ENCODE measurements at places on chromosomes 4 and X.
A peak's percentile ranks its signal among the peaks of the same experiment; 100 is the strongest.

- ATAC-seq = peak; percentile 59
Measured at GRCh38 chrX:331151-331824, 12.7 kb upstream of the GTPBP6 start.

GRCh38 chrX:16786791-16787735, 797 bp downstream of the TXLNG start:
- peak; percentile 14 for ATAC-seq

DNA sequence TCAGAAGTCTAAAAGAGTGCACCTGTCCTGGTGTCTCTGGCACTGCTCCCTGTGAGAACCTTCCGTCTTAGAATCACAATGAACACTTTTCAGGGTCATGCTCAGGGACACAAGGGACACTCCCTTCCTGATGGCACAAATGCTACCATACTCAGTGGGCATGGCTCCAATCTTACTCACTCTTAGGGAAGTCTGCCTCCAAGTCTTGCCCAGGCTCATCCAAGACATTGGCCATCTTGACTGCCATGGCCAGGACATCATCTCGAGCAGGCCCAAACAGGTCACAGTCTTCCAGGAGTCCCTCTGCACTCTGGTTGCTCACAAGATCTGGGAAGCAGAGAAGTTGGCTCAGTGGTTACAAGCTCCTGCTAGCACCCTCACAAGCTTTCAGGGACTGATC, 8.8 kb downstream of the ZMYM3 start:
- ATAC-seq = no peak

DNA sequence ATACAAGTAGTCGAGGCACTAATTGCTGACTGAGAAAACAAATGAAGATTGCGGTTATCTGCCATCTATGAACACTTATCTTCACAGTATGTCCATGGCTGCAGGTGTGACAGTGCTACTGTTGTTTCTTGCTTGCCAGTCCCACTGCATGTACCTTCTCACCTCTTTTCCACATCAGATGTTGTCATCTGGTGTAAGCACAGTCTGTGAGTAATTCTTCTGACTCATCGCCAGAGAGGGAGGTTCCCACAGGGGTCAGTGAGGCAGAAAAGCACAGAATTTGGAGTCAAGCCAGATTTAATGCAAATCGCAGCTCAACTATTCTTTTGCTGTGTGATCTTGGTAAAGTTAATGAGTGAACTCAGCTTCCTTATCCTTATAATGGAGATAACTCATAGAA, 144.4 kb downstream of the GLRA2 start:
- peak; percentile 96 for ATAC-seq

- ATAC-seq = peak; percentile 55
Measured at GRCh38 chr4:7539659-7540058, 104.9 kb upstream of the PSAPL1 start.

DNA sequence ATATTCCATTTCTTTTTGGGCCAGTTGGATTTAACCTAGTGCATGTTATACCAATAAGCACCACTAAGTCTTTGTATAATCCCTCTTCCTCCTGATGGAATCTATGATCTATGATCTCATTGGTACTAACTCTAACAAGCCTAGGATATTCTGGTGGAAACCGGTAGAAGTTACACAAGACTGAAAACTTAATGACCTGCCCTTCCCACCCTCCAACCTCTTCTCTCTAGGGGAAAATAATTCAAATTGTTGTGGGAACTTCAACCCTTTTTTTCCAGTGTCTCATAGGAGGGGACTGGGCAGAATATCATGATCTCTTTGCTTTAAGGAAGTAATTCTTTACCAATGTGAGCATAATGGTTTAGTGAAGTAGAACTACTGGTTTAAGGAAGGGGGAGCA, 289.5 kb upstream of the BOD1L1 start:
- no peak for ATAC-seq

- no peak for ATAC-seq
Measured at GRCh38 chrX:15848576-15848975, 6.0 kb downstream of the AP1S2 start.

DNA sequence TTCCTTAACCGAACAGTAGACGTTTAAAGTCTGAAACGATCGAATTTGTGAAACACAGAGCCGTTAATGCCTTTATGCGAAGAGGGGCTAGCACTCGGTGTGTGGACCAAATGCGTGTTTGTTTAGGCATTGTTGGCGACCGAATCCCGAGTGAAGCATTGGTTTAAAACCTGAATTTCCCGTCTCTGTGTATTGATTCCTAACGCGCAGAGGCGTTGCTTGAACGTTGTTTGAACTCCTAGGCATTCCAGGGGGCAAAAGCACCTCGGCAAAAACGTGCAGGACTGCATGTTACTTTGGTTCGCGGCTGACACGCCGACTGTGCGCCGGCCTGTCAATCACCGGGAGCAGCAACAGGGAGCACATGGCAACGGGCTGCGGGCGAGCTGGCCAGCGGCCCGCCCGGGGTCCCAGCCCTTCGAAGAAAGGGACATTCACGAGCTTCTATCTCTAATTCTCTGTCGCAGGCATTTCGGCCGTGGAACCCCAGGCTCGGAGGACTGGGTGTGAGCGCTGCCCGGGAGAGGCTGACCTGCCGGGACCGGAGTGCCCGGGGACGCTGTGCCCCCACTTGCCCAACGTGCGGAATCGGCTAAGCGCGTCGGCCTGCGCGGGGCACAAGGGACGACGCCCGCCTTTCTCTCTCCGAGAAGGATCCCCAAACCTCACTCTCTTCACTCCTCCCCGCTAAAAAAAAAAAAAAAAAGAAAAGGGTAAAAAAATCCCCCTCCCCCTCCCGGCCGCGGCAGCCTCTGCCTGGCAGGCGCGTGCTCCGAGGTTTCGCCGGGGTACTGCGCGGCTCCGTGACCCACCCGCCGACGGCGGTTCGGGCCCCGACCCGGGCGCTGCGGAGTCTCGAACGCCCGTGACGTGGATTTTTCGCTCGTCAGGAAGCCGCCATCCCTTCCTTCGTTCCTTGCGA, 810 bp downstream of the SPRY1 start:
- ATAC-seq = peak; percentile 36

GRCh38 chr4:183515411-183515810, 10.6 kb downstream of the ING2 start:
- no peak for ATAC-seq

- ATAC-seq = no peak
Measured at GRCh38 chr4:174526731-174527130, 4.4 kb upstream of the HPGD start.

Data from activated T-helper 17 cell treated with anti-CD3 and anti-CD28 coated beads, Interleukin-2, amount 50 U/mL, for 72 hours (primary cell).